ENCODE measurements at places on chromosomes 16 and 17. TPM values are rescaled to one million over a fixed set of nuclear protein-coding genes. Genes with fewer than 3 reads are reported as not detected.
A peak's percentile ranks its signal among the peaks of the same experiment; 100 is the strongest.

The CLDN6 gene
- not detected for total RNA-seq

GRCh38 chr17:38333635-38334295 is 10.0 kb downstream of the GPR179 start:
- peak; percentile 58 for DNase-seq

- no peak for DNase-seq
Measured at GRCh38 chr16:49605536-49606254, 232.1 kb downstream of the C16orf78 start.

DNA sequence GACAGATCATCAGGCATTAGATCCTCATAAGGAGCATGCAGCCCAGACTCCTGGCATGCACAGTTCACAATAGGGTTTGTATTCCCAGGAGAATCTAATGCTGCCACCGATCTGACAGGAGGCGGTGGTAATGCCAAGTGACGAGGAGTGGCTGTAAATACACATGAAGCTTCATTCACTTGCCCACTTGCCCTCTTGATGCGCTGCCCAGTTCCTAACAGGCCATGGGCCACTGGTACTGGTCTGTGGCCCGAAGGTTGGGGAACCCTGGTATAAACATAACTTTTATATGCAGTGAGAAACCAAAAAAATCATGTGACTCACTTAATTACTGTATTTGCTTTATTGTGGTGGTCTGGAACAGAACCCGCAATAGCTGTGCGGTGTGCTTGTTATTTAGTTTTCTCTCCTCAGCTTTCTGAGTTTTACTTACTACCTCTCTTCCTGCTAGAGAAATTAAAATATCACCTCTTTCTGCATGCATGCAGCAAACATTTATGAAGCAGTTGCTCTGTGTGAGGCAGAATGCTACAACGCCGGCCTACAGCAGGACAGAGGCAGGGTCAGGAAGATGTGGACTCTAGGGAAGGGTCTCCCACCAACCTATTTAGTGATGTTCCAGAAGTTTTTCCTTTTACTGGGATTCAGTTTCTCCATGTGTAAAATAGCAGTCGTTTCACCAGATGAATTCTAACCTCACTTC is 151.3 kb downstream of the MAF start:
- no peak for DNase-seq

The PIK3R5 gene
- 2.3 TPM for total RNA-seq

GRCh38 chr17:1377334-1377733 is 22.7 kb downstream of the YWHAE start:
- DNase-seq = no peak

DNA sequence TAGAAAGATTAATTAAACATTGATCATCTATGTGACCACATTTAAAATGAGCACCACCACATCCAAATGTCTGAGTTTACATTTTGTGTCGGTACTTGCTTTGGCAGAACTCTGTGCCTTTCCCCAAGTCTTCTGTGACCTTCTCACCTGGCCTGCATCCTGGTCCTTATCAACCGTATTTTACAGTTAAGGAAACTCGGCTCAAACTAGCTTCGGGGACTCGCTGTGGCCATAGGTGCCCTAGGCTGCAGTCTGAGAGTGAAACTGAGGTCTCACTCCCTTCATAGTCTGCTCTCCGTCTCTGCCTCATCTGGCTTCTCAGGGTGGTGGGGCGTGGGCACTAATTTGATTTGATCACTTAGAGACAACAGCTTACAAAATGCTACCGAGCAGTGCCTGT is 555.5 kb downstream of the WWOX start:
- DNase-seq = no peak

DNA sequence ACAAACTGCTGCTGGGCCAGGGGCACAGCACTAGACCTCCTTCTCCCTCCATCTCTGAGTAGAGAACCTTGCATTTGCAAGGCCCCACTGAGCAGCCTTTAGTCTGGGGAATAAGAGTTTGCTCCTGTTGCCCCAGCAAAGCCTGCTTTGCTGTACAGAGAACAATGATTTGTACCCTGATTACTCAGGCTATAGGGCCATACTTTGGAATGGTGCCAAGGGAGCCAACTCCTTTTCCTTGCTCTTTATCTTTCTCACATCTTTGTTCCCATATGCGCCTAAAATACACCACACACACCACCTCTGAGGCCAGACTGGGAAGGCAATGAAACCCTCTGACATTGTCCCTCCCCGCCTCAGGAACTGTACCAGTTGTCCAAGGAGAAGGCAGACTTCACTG is 21.2 kb downstream of the LIG3 start:
- no peak for DNase-seq

The NUDT21 gene
- 72.7 TPM for total RNA-seq

DNA sequence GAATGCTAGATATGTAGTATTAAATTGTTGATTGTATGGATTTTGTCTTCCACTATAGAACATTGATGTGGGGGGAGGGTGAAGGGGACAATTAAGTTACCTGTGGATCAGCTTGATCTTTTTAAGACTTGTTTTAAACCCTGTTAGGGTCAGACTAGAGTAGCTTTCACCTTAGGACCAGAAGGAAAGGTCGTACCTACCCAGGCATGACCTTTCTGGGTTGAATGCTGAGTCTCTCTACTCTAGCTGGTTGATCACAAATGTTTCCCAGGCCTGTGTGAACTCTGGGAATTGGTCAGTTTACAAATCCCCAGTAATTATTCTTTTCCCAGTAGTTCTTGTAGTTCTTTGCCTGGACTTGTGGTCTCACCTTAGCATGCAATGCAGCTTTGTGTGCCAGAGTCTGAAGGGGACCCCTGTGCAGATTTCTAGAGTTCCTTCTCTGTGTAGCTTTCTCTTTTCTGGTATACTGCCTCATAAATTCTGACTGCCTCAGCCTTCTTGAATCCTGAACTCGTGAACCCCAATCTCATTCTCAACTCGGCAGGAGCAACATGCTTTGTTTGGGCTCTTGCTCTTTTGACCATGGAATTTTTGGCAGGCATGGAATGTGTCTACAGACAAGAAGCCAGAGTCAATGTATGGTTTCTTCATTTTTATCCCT is 54.1 kb downstream of the VMP1 start:
- DNase-seq = peak; percentile 60

DNA sequence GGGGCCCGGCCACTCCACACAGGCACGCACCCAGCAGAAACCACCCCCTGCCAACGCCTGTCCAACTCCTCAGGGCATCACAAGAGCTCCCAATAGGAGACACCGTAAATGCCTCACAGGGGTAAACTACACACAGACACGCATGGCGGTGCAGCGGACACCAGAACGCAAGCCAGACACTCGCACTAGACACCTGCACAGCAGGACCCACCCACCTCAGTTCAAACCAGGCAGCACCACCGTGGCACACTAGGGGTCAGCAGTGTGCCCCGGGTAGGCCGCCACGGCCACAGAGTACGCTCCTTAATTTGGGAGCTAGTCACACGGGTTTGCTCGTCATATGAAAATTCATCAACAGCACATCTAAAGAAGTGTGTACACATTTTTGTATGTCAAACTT is 3.4 kb downstream of the SLC38A10 start:
- DNase-seq = peak; percentile 86

DNA sequence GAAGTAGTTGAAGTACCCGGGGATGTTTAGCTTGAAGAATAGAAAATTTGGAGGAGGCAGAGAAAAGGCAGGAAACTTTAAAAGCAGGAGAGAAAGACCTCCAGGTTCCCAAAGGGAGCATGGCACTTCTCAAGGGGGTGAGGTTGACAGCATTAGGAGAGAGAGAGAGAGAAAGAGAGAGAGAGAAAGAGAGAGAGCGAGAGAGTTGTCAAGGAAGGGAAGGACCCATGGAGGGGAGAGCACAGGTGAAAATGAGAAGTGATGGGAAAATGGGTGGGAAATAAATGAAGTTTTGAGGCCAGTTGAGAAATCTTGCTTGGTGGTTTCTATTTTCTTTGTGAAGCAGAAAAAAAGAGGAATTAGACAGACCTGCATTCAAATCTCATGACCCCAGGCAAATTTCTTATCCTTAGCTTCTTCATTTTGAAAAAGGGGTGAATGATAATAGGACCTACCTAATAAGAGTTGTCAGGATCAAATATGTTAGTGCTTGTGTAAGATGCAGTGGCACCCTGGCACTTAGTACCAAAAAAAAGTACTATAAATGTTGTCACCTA is 24.0 kb downstream of the PRKCB start:
- no peak for DNase-seq

DNA sequence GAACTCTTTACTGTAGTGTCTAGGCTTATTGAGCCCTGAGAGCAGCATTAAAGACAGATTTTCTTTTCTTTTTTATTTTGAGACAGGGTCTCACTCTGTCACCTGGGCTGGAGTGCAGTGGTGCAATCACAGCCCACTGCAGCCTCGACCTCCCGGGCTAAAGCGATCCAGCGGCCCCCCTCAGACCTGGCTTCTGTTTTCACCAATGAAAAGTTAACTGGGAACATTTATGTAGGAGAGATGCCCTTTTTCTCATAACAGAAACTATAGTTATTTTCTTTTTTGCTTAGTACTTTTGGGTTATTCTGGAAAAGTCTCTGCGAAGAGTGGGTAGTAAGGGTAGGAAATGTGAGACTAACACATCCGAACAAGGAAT is 1.5 kb downstream of the MAP1LC3B start:
- DNase-seq = no peak

The SLC6A2 gene
- total RNA-seq = not detected

DNA sequence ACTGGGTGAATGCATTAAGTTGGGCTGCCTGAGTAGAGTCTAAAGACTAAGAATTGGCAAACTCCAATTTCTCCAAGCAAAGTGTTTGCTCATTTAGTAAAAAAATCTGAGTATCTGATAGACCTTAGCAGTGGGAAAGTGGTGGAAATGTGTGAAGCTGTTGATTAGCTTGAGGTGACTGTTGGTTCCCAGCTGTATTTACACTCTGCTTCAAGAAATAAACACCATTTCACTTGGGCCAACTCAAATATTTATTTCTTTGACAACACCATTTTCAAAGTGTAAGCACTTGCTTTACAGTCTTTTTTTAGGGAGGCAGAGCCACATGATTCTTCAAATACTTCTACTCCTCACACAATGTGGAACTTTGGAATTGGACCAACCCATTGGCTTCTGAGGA is 8.7 kb downstream of the KCTD19 start:
- no peak for DNase-seq

GRCh38 chr17:27456681-27457359 is 572 bp downstream of the KSR1 start:
- DNase-seq = no peak

- DNase-seq = peak; percentile 50
Measured at GRCh38 chr16:35523991-35524390, 2064.6 kb downstream of the TP53TG3F start.

DNA sequence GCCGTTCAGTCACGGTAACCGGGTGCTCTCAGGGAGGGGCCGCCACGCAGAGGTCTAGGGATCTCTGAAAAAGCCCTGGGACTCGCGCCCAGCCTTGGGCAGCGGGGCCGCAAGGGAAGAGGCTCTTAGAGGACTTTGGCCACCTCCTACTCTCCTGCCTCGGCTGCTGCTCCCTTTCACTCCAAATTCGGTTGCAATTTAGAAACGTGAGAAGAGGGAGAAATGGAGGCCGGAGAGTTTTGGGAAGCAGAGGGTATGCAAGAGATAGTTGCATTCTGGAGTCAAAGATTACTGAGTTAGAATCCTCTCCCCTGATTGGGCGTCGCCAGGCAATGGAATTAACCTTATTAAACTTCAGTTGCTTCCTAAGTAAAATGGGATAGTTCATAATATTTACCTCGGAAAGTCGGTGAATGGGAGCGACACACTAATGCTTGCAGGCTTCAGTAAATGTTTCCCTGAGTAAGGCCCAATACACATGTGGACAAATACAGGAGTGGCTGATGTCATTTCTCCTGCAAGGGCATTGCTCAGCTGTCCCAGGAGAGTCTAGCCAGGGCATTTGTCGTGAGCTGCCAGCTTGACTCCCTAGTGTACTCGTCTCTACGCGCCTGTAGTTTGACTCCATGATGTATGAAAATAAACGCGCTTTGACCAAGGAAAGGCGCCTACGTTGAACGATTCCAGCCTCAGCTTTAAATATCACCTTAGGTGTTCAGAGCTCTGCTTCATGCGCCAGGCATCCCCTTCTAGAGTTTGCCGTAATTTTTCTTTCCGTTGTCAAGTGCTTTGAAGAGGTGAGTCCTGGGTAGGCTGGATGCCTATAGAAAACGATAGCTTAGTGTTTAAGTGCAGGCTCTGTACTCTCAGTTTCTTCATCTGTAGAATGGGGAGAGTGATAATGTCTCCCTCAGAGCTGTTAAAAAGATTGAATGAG is 667 bp downstream of the OGFOD1 start:
- DNase-seq = peak; percentile 6

The DPEP3 gene
- total RNA-seq = not detected

The CCL1 gene
- not detected for total RNA-seq

The TRPV3 gene
- total RNA-seq = 0.53 TPM

The SNX11 gene
- 13.0 TPM for total RNA-seq

- DNase-seq = no peak
Measured at GRCh38 chr16:74583926-74584666, 22.8 kb downstream of the GLG1 start.

DNA sequence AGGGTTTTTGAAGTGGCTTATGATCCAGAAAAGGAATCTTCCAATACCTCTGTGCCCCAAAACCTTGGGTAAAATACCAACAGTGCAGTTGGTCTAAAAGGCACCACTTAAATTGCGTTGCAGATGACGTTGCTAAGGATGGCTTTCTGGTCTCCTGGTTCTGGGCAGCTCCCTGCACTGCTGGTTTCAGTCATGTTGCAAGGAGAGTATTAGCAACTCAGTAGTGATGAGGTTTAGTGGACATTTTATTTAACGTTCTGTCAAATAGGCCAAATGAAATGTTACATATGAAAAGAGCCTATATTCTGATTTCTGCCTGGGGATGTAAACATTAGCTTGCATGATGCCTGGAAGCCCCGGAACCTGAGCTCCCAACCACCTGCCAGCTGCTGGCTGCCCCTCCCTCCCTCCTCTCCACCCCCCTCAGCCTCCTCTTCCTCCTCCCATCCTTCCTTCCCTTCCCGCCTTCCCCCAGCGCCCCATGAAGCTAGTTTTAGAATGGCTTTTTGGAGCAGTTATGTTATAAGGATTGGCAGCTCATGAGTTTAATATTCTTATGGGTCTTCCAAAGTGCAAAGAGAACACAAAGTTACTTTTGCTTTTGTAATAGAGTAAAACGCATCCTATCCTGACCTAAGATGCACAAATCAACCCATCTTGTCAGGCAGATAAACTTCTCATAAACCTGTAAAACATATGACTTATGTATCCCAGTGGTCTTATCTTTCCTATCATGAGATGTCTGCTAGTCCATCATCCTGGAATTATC is 20.7 kb downstream of the CD7 start:
- no peak for DNase-seq

GRCh38 chr17:61581611-61582349 is 9.2 kb downstream of the NACA2 start:
- no peak for DNase-seq

The SPNS3 gene
- total RNA-seq = not detected

DNA sequence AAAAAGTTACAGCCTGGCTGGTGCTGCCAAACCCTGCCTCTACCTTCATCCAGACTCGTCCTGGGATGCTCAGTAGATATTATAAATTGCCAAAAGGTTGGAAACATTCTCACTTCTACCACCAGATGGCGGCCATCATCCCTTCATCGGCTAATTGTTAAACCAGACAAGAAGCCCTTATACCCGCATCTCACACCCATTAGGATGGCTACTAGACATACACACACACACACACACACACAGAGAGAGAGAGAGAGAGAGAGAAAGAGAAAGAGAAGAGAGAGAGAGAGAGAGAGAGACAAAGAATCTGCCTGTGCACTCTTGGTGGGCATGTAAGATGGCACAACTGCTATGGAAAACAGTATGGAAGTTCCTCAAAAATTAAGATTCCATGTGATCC is 15.0 kb upstream of the SCIMP start:
- peak; percentile 91 for DNase-seq

GRCh38 chr17:33871720-33872540 is 383.2 kb upstream of the CCL2 start:
- DNase-seq = no peak

Data from SK-MEL-5 (cell line).